ENCODE measurements at places on chromosomes 6 and 20.

DNA sequence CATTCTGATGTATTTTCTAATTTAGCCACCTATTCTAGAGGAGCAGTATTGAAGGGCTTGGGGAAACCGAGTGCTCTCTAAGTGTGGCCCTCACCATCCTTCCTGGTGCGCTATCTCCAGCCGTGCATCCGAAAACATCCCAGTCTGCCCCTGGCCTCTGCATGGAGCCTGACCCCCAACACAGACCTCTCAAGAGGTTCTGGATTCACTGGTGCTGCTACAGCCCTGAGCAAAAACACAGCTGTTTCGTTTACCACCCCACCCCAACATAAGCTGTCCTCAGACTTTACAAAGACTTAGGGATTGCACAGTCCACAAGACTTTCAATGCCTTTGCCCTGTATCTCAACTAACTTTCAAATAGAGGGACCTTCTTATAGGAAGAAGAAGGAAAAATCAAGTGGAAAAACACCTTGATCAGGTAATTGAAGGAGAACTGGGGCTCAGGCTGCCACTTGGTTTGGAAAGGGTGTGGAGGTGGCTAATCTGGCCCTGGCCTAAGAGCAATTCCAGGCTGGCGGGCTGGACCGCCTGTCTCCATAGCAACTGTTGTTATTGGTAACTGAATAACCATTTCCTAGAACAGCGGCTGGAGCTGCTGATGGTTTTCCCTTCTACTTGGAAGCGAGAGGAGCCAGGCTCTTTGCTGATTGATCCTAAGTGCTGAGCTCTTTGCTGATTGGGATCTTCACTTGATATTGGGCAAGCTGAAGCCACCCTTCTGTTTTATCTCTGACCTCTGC, 90.2 kb upstream of the TOX2 start:
- no peak for DNase-seq

GRCh38 chr6:111600588-111601445, 4.9 kb downstream of the TRAF3IP2 start:
- no peak for DNase-seq

DNA sequence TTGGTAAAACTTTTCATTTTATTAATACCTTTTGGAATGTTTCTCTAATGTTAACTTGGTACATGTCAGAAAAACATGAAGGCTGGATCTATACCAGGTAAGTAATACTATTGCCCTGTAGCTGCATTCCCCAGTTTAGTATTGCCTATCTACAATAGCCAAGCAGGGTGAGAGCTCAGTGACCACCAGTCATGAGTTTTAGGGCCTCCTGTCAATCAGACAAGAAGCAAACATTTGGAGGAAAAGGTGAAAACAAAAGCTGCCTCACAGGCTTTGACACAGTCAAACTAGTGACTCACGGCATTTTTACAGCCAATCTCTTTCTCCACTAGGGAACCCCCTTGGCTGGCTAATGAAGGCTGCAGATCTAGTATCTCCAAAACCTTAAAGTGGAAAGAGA, 9.5 kb upstream of the CDC5L start:
- no peak for DNase-seq

- no peak for DNase-seq
Observed at GRCh38 chr20:60851826-60852704, 400.0 kb upstream of the CDH4 start.

GRCh38 chr6:119337252-119337651, 12.3 kb downstream of the MAN1A1 start:
- no peak for DNase-seq

DNA sequence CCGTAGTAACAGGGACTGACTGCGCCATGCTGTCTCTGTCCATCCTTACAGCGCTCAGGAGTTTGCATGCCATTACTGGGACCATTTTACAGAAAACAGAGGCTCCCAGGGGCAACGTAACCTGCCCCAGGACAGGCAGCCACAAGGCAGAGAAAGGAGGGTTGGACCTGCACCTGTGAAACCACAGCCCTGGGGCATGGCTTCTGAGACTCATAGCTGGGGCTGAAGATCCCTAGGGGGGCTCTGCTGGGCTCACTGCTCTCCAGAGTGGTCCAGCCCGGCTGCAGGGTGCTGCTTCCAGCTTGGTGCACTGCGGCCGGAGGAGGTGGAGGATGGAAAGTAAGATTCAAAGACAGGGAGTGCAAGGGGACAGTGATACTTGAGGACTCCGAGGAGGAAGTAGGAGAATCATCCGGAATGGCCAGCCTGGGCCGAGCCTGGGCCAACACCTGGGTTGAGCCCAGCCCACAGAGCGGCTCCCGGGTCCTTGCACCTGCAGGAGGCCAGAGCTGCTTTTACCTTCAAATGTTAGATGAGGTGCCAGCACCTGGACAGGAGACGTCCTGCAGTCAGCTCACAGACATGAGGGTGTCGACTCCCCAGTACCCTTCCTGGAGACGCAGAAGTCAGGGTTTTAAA, 183.2 kb downstream of the CDH4 start:
- no peak for DNase-seq

GRCh38 chr6:88008411-88008810, 39.2 kb upstream of the SPACA1 start:
- DNase-seq: no peak

DNA sequence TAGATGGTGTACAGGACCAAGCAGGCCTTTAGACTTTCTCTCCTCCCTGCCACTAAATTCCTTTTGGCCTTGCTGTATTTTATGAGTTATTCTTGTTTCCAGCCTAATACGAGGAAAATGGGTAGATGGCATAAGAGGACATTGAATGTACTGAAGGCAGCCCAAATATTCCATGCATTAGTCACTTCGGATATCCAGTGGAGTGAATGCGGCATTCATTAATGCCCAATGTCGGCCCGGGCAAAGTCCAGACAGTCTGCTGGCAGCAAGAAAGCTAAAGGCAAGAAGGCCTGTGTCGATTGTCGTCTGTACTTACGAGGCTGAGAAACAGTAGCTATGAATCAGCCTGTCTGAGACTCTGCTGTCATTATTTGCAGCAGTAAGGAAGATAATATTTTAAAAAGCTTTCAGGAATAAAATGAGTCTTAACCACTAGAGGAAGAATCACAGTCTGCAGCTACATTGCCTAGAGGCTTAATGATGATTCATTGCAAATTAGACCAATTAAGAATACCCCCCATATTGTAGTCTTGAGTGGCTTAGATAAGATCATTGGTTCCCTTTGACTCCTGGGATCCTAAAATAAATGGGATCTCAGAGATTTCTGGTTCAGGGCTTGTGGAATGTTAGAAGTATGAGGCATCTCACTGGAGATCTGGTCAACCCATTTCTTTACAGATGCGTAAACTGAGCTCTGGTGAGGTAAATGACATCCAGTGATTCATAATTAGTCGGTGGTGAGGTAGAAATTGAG, 534.1 kb upstream of the JAG1 start:
- DNase-seq: no peak

GRCh38 chr6:110338820-110339470, 19.2 kb downstream of the METTL24 start:
- no peak for DNase-seq

DNA sequence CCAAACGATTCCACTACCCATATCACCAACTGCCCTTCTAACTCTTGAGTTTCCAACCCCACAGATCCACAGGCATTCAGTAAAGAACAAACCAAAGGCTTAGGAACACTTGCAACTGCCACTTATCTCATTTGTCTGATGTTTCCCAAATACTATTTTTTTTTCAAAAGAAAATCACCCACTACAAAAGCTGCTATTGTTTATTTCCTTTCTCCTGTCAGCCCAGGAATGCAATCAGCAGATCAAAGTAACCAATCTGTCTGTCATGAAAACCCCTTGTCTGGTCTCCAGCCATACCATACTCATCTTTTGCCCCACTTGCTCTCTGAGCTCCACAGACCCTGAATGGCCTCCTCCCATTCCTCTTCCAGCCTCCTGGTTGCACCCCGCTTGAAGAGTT, 8.8 kb upstream of the CST8 start:
- no peak for DNase-seq

GRCh38 chr6:163165922-163166321, 248.6 kb upstream of the QKI start:
- DNase-seq: no peak

- peak; percentile 8 for DNase-seq
Observed at GRCh38 chr6:63636518-63637021, 968 bp downstream of the PHF3 start.

DNA sequence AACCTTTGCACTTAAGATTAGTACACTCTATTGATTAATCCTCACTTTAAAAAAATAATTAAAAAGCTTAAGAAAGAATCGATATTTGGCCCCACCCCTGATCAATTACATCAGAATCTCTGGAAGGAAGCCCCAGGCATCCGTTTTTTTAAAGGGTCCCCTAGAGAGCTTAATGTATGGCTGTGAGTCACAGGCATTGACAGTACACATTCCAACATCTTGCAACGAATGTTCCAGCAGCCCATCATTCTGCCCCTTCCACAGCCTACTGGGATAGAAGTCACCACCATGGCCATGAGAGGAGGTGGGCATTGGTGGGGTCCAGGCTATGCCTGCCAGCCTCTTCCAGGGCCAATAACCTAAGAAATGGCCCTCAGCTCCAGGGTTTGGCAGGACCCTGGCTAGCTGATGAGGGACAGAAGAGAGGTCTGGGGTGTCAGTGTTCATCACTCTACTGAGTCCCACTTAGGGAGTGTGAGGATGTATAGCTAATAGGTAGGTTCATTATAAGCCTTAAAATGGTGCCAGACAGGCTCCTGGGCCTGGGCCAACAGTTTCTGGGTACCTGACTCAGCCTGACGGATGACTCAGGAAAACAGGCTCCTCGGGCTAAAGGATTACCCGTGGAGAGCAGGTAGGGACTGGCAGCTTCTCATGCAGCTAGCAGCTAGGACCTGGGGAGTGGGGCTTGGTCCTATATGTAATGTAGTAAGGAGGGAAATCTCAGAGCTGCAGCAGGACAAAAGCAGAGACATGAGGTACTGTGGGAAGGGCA, 40.4 kb downstream of the MDGA1 start:
- no peak for DNase-seq

GRCh38 chr6:136873748-136874147, 48.4 kb upstream of the SLC35D3 start:
- DNase-seq: no peak

DNA sequence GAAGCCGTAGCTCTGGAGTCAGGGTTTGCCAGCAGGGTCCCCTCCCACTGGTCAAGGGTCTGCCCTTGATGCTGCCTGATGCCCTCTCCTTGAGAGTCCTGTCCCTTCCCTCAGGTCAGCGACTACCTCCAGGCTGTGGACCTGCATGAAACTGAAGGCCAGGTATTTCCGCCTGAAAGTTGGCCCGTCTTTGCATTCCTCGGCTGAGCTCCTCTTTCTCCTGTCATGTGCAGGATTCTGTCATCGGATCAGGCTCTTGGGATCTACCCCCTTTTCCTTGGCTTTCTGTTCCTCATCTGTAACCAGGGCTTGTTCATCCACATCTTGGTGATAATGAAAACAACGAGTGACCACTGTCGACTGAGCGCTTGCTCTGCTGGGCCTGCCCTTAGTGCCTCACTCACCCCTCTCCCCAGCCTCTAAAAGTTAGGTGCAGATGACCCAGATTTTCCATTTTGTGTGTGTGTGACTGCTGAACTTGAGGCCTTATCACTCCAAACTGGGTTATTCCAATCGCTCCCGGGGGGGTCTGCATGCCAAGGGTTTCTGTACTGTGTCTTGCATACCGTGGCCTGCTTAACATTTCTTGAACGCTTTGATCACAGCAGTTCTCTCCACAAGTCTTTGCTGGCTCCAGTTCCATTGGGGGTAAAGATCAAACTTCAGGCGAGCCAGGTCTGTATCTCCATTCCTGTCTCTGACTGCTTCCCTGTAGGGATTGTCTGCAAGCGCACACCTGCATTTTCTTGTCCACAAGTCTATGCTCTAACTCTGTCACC, 81.6 kb downstream of the DTD1 start:
- no peak for DNase-seq

- DNase-seq: no peak
Observed at GRCh38 chr20:31962761-31963160, 5.2 kb upstream of the XKR7 start.

DNA sequence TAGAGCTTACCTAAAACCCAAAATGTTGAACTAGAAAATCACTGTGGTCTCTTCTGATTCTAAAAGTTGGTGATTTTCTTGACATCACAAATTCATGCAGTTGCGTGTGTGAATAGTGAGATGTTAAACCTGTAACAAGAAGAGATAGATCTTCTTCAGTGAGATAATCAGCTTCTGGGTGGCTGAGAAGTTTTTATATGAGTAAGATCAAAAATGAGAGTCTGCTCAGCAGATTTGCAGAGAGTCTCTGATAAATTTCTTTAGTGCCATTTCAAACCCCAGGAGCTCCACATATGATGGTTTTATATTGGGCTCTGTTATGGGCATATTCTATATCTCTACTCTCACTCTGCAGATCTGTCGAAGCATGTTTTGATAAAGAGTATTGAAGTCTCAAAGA, 185.4 kb downstream of the ZFAND3 start:
- DNase-seq: no peak

DNA sequence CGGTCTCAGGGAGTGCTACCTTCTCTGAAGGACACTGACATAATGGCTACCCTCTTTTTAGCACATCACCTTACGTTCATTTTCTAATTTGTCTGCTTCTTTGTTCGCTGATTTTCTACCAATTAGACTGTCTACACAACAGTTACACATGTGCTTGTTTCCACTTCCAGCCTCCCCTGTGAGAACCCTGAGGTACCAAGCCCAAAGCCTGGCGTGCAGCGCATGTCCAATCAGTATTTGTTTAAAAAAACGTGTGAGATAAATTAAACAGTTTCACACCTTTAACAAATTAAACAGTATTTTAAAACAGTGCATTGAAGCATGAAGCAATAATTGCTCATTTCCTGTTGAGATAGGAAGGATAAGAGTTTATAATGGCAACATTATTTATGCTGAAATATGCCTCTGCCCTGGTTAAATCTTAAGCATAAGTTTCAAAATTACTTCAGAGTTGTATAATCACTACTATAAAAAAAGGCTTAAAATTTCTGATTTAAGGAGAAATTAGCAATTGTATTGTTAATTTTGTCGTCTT, 88.9 kb downstream of the MAP3K5 start:
- DNase-seq: no peak

GRCh38 chr20:23048283-23049200, 930 bp downstream of the THBD start:
- peak; percentile 42 for DNase-seq

DNA sequence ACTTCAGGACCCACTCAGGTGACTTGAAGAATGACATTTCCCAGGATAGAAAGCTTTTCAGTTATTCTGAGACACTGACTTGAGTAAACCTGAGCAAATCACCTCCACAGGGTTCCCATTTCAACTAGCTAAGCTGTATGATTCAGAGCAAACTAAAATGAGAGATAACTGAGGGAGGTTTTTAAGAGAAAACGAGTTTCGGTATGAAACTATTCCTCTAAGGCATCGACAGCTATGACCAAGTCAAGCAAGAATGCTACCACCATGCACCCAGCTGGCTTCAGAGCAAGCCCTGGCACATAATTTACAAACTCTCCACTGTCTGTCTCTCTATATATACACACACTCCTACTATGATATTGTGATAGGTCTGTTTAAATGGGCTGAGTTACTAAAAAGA, 75.4 kb downstream of the PERP start:
- no peak for DNase-seq

GRCh38 chr20:34098570-34098969, 13.5 kb downstream of the EIF2S2 start:
- DNase-seq: no peak

GRCh38 chr6:36370638-36371037, 16.8 kb downstream of the ETV7 start:
- DNase-seq: no peak

GRCh38 chr6:2942914-2943563, 28.3 kb downstream of the SERPINB6 start:
- no peak for DNase-seq
